ENCODE measurements at places on chromosomes 1 and 21.

DNA sequence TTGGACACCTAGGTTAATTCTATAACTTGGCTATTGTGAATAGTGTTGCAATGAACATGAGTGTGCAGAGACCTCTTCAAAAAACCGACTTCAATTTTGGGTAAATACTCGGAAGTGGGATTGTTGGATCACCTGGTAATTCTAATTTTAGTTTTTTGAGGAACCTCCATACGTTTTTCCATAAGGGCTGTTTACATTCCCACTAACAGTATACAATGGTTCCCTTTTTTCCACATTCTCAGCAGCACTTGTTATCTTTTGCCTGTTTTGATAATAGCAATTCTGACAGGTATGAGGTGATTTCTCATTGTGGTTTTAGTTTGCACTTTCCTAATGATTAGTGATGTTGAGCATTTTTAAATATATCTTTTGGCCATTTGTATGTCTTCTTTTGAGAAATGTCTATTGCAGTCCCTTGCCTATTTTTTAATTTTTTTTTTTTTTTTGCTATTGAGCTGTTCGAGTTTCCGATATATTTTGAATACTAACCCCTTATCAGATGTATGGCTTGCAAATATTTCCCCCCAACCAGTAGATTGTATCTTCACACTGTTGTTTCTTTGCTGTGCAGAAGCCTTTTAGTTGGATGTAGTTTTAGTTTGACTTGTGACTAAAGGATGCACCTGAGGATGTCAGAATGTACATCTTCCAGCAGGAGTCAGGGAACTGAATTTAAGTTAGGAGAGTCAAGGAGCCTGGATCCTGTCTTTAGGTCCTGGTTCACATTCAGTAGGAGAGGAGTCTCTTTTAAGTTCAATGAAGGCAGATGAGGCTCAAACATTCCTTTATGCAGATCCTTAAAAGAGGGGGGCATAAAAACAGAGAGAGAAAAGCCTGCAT, 120.0 kb downstream of the S1PR1 start:
- no peak for DNase-seq

DNA sequence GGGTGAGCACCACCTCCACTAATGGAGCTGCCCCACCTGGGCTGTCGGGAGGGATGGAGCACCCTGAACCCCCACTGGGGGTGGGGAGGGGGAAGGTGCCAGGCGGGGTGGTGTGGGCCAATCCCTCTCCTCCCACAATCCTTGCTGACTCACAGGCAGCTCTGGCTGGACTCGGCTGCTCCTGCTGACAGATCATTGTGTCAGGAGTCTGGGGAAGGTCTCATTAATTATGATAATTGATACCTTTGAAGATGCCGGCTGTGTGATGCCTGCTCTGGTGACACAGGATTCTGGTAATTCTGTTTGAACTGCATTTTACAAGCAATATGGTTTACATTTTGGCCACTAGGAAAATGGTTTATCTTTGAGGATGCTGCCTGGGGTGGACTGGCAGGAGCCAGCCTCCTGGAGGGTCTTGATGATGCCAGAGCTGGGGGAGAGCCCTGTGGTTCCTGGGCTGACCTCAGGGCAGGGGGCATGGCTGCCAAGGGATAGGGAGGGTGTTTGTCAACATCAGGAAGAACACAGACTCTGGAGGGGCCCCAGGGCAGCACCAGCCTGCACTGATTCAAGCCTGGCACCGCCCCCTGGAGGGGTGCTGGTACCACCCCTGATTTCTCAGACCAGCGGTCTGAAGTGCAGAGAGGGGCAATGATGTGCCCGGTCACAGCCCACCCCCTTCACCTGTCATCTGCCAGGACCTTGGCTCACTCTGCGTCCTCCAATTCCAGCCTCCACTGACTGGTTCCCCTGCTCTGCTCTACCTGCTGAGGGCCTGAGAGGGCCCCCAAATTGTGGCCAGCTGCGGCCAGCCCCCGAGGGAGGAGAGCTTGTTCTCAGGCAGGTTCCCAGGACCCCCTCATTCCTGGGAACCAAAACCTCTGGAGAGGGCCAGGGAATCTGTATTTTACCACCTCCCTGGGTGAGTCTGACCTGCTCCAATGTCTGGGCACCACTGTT, 338.8 kb downstream of the MATN1 start:
- no peak for DNase-seq

DNA sequence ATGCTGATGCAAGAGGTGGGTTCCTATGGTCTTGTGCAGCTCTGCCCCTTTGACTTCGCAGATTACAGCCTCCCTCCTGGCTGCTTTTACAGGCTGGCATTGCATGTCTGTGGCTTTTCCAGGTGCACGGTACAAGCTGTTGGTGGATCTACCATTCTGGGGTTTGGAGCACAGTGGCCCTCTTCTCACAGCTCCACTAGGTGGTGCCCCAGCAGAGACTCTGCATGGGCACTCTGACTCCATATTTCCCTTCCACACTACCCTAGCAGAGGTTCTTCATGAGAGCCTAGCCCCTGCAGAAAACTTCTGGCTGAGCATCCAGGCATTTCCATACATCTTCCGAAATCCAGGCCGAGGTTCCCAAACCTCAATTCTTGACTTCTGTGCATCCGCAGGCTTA, 989.0 kb downstream of the PLA2G4A start:
- no peak for DNase-seq

DNA sequence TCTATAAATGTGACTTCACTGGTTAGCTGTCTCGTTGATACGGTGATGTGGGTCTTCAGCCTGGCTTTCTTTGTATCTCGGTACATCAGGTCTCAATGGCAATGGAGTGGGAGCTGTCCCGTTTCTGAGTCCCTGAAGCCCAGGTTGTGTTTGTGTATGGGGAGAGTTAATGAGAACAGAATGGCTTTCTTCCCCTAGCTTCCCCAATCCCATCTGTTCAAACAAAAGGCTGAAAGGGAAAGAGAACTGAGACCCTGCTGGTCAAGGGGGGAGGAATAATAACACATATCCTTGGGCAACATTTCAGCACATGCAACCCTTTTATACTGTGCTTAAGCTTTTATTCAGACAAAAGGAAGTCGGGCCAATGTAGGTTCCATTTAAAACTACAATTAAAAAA, 28.4 kb upstream of the CASQ2 start:
- DNase-seq, result no peak

DNA sequence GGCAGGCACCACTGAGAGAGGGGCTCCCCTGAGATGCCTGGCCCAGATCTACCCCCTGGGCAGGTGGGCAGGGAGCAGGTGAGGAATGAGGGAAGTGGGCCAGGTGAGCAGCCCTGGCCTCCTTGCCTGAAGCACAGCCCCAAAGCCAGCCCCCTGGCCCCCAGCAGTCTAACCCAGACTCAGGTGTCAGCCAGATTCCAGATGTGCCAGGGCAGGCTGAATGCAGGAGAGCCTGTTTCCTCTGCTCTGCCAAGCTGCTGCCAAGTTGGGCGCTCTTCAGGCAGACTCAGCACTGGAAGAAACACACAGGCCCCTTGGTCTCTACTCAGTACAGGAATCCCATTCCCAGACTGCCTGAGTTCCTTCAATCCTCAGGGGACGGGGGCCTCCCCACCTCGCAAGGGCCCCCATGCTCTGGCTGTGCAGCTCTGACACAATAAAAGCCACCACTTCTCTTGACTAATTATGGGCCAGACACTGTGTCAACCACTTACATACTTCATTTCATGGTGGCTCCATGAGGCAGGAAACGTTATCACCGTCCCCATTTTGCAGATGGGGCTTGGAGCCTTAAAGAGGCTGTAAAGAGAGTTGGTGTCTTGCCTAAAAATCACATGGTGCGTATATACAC, 20.4 kb downstream of the ARHGEF19 start:
- DNase-seq, result no peak

DNA sequence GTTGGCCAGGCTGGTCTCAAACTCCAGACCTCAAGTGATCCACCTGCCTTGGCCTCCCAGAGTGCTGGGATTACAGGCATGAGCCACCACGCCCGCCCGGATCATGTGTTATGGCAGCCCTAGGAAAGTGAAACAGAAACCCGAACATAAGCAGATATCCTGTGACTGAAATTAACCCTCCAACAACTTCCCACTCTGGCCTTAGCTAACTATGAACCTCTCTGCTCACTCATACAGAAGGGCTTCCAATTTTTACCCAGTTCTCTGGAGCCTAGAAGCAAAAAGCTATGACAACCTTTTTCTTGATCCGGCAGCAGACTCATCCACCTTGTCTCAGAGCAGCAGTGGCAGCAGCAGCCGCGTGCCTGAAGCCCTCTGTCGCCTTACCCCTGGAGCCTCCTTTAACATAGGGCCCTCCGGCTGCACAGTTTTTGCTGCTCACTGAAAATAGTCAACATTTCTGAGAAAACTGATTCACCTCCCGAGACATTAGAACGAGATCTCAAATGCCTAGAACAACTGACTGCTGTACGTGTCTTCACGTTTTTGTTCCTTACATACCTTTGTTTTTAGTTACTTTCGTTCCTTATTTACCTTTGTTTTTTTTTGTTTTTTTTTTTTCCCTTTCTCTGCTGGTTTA, 9.3 kb downstream of the CBR1 start:
- DNase-seq, result no peak
